ENCODE measurements at places on chromosomes 4 and X.

DNA sequence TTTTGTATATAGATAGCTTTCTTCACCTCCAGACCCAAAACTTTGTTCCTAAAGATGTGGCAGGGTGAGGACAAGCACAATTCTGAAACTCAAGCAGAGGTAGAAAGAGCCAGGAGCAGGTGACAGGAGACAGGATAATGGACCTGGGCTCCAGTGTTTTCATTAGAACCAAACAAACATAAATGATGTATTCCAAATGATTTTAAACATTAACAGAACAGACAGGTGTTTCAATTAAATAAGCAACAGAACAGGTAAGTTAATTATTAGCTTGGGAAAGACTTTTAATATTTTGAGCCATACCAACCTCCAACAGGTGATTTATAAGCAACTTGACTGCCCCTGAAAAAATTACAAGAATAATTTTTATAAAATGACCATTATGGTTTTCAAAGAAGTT lies 459.4 kb upstream of the LCORL start:
- DNase-seq: no peak

- DNase-seq: no peak
Observed at GRCh38 chr4:8556341-8557150, 23.6 kb upstream of the GPR78 start.

DNA sequence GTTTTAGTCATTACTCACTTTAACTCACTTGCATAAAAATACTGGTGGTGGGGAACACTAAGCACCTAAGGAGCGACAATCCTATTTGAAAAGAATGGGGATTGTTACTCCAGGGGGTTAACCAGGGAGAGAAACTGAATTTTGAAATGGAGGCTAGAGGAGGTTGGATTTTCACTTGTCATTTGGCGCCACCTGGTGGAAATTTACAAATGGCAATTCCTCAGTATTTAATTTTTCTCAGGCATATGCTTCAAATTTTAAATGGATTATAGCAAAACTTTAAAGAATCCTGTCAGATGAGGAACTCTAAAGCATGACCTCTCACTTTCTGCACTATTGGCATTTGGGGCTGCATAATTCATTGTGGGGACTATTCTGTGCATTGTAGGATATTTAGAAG lies 2.7 kb upstream of the GEMIN8 start:
- DNase-seq: peak; percentile 60

DNA sequence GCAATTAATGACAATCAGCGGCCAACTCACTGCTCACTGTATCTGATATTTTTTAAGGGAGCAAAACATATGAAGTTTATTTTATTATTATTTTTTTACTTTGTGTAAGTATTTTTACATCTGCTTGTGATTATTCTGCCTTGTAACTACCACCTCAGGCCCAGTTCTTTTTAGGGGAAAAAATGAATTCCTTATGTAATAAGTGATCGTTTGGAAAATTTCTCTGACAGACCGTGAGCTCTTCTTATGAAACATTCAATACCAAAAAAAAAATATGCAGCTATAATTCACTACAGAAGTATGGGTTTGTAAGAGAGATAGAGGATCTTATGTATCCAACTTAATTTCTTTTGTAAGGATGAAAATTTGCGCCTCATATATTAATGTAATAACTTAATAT lies 33.5 kb upstream of the STOX2 start:
- DNase-seq: no peak

- no peak for DNase-seq
Observed at GRCh38 chrX:140821280-140821679, 111.7 kb downstream of the LINC00632 start.

DNA sequence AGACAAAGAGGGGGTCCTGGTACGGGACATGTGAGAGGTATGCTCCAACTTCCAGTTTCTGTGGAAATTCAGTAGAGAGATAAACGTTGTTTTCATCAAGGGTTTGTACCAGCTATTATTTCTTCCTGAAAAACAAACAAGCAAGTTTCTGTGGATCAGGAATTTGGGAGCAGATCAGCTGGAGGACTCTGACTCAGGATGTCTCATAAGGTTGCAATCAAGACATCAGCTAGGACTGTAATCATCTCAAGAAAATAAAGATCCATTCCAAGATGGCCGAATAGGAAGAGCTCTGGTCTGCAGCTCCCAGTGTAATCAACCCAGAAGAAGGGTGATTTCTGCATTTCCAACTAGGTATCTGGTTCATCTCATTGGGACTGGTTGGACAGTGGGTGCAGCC lies 23.5 kb upstream of the NFKB1 start:
- DNase-seq: no peak

GRCh38 chr4:14752341-14753046 lies 249.8 kb upstream of the CPEB2 start:
- no peak for DNase-seq

- DNase-seq: no peak
Observed at GRCh38 chrX:120380699-120381098, 18.8 kb downstream of the ATP1B4 start.

- no peak for DNase-seq
Observed at GRCh38 chr4:107635735-107636134, 84.3 kb downstream of the PAPSS1 start.

DNA sequence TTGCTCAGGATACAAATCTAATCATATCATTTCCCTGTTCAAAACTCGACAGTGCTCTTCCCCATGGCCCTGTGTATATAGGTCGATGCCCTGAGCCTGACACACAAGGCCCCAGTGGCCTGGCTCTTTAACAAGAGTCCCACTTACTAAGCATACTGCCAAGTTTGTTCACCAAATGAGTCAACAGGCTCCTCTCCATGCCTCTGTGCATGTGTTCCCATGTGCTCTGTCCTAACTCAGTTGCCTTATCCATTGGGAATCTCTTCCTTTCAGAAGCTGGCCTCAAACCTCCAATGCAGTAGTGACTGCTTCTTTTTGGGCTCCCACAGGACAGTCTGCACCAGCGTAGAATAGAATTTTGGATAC lies 18.9 kb upstream of the CXCR3 start:
- no peak for DNase-seq

GRCh38 chr4:143351774-143352451 lies 15.2 kb downstream of the GAB1 start:
- DNase-seq: no peak

DNA sequence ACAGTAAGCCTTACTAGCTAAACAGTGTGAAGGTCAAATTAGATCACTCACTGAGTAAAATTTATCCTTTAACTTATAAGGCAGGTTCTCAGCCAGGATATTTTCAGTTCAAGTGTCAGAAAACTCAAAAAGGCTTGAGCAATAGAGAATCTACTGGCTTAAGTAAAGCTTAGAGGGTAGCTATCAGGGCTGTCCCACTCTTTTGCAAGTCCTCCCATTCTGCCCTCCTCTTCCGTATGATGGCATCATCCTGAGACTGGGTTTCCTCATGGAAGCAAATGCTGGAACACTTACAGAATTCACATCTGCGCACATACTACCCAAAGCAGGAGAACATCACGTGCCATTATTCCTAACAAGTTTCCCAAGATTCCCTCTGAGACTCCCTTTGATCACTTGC lies 55.0 kb downstream of the FBXL5 start:
- no peak for DNase-seq

- no peak for DNase-seq
Observed at GRCh38 chrX:83916525-83916924, 55.6 kb downstream of the CYLC1 start.

DNA sequence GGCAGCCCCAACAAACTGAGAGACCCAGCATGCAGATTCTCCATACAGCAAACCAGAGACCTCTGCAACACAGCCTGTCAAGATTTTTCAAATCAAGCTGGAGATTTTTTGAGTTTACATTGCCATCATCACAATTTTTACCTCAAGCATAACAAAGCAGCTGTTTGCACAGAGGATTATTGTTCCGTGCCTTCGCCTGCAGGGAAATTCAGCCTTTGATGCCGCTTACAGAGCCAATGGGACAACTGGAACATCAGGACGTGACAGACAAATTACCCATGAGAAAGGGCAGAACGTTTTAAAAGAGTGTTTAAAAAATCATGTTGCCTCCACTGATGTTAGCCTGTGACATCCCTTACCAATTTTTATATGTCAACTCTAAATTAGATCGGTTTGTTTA lies 363.7 kb downstream of the FBXW7 start:
- no peak for DNase-seq

DNA sequence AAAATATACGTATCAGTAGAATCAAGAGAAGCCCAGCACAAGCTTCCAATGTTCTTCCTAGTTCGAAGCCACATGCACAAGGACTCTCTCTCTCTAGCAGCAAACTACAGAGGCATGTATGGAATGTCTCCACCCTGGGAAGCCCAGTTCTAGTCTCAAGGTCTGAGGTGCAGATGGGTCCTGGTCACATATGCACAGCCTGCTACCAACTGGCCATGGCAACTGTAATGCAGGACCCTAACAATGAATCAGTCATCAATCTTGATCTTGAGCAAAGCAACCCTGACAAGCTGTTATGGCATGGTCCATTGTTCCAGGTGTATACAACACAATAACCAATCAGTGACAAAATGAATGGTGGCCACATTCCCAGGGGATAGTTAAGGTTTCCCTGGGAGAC lies 55.8 kb downstream of the MBNL3 start:
- DNase-seq: no peak

DNA sequence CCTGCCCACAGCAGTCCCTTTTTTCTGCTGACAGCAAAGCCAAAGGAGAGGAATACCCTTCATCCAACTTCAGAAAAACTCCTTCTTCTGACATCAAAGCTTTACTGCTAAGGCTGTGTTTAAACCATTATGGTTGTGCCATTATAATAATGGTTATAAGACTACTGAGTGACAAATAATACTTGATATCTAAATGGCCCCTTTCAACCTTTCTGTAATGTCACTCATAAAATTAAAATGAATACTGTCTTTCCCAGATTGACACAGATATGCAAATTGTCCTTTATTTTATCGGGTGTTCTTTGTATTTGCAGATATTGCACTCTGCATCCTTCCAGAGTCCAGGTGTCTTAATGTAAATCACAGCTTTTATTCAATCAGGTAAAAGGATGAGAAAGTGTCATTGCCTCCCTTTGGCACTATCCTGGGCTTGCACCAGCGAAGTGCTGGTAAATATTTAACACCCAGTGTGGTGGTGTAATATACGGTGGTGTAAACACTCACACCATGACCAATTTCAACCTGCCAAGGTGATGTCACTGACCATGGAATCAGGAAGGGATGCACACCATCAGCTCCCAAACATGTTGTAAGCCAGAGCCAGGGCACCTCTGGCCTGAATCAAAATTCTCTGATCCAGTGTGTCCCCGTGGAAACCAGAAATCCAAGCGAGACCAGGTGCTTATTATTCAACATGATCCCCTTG lies 139.4 kb upstream of the TENM3 start:
- no peak for DNase-seq

- DNase-seq: no peak
Observed at GRCh38 chrX:85977218-85977617, 70.1 kb downstream of the CHM start.

DNA sequence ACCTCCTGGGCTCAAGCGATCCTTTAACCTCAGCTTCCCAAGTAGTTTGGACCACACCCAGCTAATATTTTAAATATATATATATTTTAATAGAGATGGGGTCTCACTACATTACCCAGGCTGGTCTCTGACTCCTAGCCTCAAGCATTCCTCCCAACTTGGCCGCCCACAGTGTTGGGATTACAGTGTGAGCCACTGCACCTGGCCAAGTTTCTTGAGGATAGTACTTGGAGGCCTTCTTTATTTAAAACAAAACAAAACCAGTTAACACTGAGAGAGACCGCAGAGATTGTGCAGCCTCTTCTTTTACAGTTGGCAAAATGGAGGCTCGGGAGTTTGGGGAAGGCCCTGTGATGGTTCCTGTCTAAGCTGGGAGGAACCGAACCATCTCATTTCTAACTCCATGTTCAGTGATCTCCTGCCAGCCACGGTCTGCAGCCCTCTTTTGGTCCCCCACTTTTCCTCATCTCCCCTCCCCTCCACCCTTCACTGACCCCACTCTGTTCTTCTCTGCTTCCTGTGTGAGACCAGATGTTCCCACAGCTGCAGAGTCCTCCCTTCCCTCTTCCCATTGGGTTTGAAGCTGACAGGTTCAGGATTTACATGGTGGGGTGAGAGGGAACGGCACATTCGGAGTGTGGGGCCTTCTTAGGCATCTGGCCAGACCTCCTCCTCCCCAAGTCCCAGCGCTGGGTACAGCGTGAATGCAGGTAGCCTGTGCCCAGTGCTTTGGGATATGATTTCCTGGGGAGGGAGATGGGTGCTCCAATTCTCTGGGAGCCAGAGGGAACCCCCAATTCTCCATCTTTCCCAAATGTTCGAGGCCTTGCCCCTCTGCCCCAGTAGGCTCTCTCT lies 1.4 kb upstream of the SORCS2 start:
- peak; percentile 40 for DNase-seq

GRCh38 chr4:62709618-62710252 lies 1509.6 kb downstream of the ADGRL3 start:
- no peak for DNase-seq

DNA sequence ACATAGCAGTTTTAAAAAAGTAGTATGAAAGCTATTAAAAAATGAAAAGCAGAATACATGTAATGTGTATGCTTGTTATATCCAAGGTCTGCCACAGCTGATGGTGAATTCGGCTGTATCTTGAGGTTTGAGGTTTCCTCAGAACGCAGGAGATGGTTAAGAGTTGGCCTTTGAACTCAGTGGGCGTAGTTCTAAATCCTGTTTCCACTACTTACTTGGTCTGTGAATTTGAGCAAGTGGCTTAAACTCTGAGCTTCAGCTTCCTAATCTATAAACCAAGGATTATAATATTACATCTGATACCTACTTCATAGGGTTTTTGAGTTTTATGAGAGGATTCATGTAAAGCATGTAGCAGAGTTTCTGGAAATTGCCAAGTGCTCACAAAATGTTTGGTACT lies 125.2 kb downstream of the STIM2 start:
- DNase-seq: no peak

- DNase-seq: no peak
Observed at GRCh38 chr4:158484173-158484885, 37.4 kb upstream of the RXFP1 start.

DNA sequence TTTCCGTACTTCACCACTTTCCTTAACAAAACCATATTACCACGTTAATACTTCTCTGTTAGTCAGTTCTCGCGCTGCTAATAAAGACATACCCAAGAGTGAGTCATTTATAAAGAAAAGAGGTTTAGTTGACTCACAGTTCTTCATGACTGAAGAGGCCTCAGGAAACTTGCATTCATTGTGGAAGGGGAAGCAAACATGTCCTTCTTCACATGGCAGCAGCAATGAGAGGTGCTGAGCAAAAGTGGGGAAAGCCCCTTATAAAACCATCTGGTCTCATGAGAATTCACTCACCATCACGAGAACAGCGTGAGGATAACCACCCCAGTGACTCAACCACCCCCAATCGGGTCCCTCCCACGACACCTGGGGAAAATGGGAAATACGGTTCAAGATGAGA lies 289.8 kb upstream of the CLNK start:
- DNase-seq: no peak

DNA sequence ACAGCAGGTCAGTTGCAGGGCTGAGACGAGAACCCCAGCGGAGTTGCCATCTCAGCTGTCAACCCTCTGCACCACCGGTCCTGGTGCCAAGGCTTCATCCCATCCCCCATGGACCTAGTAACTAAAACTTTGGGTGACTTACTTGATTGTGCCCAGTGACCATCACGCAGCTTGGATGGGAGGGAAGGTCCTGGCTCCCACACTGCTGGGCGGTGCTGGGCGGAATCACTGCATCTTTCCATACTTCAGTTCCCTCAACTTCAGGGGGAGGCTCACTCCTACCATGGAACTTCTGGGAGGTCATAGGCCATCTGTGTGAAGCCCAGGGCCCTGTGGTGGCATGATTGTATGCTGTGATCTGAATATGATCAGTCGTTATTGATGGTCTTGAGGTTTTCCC lies 26.2 kb upstream of the JAKMIP1 start:
- DNase-seq: no peak

Measured in activated CD8-positive, alpha-beta memory T cell treated with anti-CD3 and anti-CD28 coated beads, Interleukin-2, amount 50 U/mL, for 48 hours (primary cell).